ENCODE measurements at places on chromosomes 1 and 21.

- peak; percentile 77 for DNase-seq
These were observed 995 bp downstream of the COLGALT2 start for GRCh38 chr1:184036517-184036949.

DNA sequence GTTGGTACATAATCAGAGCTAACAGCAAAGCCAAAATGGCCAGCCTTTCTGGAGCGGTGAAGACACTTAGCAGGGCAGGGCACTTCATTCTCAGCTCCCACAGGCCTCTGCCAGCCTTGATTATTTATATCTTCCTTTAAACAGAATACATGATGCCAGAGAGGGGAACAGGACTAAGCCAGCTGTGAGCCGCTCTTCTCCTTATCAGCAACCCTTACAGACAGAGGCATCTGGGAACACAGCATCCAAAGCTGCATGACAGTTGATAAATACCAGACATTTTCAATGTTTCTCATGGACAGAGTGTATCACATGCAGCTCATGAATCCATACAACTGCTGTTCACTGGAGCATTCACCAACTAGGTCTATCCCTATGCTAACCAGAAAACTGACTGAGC is 29.1 kb downstream of the DNAJC11 start:
- no peak for DNase-seq

DNA sequence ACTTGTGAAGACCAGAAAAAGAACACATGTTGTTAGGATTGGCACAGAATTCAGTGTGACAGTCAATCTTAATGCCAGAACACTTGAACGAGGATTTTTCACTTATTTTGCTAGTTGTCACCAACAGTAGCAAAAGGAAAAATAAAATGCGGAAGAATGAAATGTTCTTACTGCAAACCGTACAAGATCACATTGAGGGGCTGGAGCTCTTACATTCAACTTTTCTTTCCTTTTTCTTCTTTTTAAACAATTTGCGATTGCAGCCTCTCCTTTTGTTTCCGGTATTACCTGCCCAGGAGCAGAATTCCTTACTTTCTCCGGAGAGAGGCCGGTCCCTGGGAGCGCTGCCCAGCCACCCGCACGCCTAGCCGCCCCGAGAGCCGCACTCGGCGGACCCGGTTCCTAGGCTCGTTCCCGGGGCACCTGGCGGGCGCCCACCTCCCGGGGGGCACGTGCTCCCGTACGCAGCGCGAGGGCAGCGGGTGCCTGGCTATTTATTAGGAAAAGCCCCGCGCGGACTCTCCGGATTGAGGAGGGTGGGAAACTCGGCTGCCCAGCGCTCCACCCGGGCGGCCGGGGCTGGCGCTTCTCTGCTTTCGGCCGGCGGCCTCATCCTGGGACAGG is 1.2 kb upstream of the CAMTA1 start:
- DNase-seq = peak; percentile 15

GRCh38 chr1:46817814-46818213 is 19.0 kb downstream of the CYP4B1 start:
- no peak for DNase-seq

Data from SW480 (cell line).